Pancreas (tissue), 10 donors: ENCODE measurements at places on chromosomes 12 and 14. TPM values are rescaled to one million over a fixed set of nuclear protein-coding genes. Genes with fewer than 3 reads are reported as not detected.

GRCh38 chr14:71070169-71070568 lies 162.9 kb downstream of the PCNX1 start:
- H3K27me3 ChIP-seq, result no peaks in the 10 kb centered on the region
- no peak overlapping the region for H3K27ac ChIP-seq
- DNase-seq, result no peak
- no peaks in the 10 kb centered on the region for H3K36me3 ChIP-seq
- no peak overlapping the region for H3K4me3 ChIP-seq

DNA sequence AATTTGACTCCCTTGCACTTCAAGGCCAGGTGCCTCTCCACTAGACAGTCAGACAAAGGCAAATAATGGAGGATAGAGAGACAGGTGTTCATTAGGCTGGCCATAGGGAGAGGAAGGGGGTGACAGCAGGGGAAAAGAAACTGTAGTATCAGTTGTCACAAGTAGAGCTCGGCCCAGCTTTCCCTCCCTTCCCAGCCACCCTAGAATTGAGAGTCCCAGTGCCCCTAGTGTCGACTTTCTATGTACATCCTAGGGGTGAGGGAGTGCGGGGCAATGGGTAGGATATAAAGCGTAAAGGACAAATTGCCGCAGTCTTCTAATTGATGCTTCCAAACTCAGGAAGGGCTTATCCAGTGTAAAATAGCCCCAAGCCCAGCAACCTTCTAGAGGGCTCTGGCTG lies 39.0 kb downstream of the BAZ2A start:
- H3K4me1 ChIP-seq, result no peaks in the 10 kb centered on the region
- no peaks in the 10 kb centered on the region for H3K36me3 ChIP-seq
- no peak overlapping the region for H3K4me3 ChIP-seq
- no peak for DNase-seq
- no peaks in the 10 kb centered on the region for H3K27me3 ChIP-seq
- no peak overlapping the region for H3K27ac ChIP-seq

Gene CCDC38
- not detected for total RNA-seq

- H3K27me3 ChIP-seq, result no peaks in the 10 kb centered on the region
- H3K4me3 ChIP-seq, result no peak overlapping the region
- no peak overlapping the region for H3K27ac ChIP-seq
- no peaks in the 10 kb centered on the region for H3K4me1 ChIP-seq
Observed at GRCh38 chr12:106032623-106032925, 106.2 kb downstream of the NUAK1 start.

Gene EPYC
- not detected for total RNA-seq

DNA sequence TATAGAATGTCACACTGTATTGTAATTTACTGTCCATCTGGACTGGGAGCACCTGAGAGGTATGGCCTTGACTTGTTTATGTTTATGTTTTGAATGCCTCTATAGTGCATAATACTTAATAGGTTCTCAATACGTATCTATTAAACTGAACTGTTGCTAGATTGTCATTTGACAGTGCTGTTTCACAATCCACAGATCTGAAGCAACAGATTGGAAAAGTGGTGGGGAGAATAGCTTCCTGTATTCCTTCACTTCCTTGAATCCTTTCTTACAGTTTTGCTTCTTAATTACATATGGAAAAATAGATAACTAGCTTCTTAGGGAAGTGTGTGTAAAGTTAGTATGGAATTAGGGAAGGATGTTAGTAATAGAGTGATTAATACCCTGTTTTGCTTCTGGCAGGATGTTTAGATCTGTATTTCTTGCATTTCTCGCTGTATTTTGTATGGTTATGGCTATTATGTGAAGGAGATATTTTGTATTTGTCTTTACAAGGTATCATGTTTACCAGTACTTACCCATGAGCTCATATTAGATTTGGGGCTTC lies 4.5 kb downstream of the CNOT2 start:
- no peaks in the 10 kb centered on the region for H3K36me3 ChIP-seq
- H3K27ac ChIP-seq, result no peak overlapping the region
- H3K27me3 ChIP-seq, result no peaks in the 10 kb centered on the region
- no peak for DNase-seq

DNA sequence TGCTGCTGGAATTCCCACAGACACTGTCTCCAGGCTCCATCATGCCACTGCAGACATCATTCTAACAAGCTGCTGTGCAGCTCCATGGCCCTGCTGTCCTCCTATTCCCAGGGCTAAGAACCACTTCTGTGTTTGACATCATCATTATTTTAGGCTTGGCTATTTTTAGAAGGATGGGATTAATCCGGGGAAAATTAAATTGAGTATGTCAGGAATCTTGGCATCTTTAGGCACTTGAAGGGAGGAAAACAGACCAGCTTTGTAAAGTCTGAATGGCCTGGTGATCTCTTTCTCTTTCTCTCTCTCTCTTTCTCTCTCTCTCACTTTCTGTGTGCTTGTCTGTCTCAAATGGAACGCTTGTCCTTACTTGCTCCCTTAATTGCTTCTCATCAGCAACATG lies 568.3 kb upstream of the FLRT2 start:
- H3K36me3 ChIP-seq, result no peaks in the 10 kb centered on the region
- H3K4me1 ChIP-seq, result no peaks in the 10 kb centered on the region
- H3K27ac ChIP-seq, result no peak overlapping the region
- H3K4me3 ChIP-seq, result no peak overlapping the region
- DNase-seq, result no peak

Gene PMCH
- total RNA-seq, result not detected

Gene DTX1
- total RNA-seq, result 7.8 TPM

Gene TCL1B
- total RNA-seq, result not detected

- H3K36me3 ChIP-seq, result no peaks in the 10 kb centered on the region
- no peak overlapping the region for H3K27ac ChIP-seq
- H3K4me1 ChIP-seq, result peaks cover 7% of the 10 kb centered on the region
- DNase-seq, result no peak
- no peaks in the 10 kb centered on the region for H3K27me3 ChIP-seq
- no peak overlapping the region for H3K4me3 ChIP-seq
Observed at GRCh38 chr14:99435327-99435726, 45.3 kb downstream of the SETD3 start.

DNA sequence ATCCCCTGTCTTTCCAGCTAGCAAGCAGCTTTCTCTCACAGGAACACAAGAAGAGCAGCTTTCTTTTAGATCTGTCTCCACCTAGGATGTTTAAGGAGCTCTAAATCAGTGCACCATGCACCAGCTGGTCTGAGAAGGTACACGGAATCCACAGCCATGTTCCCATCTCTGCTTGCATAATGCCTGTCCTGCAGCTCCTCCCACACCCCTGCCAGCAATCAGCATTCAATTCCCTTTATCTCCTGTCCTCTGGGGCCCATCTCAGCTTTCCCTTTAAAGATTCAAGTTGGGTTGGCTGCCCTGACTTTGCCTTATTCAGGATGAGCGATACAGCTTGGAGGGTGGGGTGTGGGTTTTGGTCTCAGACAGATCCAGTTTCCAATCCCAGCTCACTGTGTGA lies 826.3 kb downstream of the BCL11B start:
- no peak overlapping the region for H3K4me3 ChIP-seq
- H3K27me3 ChIP-seq, result no peaks in the 10 kb centered on the region

GRCh38 chr14:54478636-54479215 lies 10.1 kb downstream of the GMFB start:
- DNase-seq, result no peak
- no peak overlapping the region for H3K27ac ChIP-seq
- no peaks in the 10 kb centered on the region for H3K27me3 ChIP-seq
- no peak overlapping the region for H3K4me3 ChIP-seq

Gene CCDC198
- 20.9 TPM for total RNA-seq

- H3K36me3 ChIP-seq, result no peaks in the 10 kb centered on the region
- DNase-seq, result no peak
- no peaks in the 10 kb centered on the region for H3K4me1 ChIP-seq
- H3K4me3 ChIP-seq, result no peak overlapping the region
- no peak overlapping the region for H3K27ac ChIP-seq
Observed at GRCh38 chr12:42630314-42630713, 40.8 kb upstream of the PRICKLE1 start.

DNA sequence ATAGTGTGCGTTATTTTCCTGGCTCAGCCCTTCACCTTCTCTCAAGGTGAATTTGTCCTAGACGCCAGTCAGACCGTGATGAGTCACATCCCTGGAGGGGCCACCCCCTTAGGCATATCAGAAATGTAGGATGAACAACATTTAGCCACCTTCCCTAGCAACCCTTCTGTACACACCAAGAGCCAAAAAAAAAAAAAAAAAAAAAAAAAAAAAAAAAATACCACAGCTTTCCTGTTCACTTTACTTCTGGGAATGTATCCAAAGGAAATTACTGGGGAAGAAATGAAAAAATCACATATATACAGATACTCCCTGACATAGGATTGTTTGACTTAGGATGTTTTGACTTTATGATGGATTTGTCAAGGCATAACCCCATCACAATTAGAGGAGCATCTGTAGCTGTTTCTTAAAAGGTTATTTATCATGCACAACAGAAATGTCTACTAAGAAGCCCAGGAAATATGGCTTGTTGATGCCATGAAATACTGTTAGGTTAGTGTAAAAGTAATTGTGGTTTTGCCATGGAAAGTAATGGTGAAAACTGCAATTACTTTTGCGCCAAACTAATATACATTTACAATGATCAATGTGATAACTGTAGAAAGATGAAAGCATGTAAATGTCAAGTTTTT lies 68.2 kb upstream of the BDKRB2 start:
- H3K27ac ChIP-seq, result no peak overlapping the region
- H3K4me3 ChIP-seq, result no peak overlapping the region
- DNase-seq, result no peak
- no peaks in the 10 kb centered on the region for H3K4me1 ChIP-seq
- no peaks in the 10 kb centered on the region for H3K27me3 ChIP-seq
- H3K36me3 ChIP-seq, result no peaks in the 10 kb centered on the region

DNA sequence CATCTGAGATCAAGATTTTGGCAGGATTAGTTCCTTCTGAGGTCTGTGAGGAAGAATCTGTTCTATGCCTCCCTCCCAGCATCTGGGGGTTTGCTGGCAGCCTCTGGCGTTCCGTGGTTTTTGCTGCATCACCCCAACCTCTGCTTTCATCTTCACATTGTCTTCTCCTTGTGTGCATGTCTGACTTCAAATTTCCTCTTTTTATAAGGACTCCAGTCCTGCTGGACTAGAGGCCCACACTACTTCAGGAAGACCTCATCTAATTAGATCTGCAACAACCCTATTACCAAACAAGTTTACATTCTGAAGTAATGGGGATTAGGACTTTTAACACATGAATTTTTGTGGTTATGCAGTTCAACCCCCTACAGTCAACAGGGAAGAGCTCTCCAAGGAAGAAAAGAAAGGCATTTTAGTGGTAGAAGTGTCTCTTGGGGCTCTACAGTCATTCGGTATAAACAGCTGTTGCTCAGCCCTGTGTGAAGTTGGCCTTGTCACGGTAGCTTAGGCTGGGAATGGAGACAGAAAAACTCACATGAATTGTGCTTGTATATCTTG lies 89.7 kb downstream of the CAND1 start:
- H3K36me3 ChIP-seq, result no peaks in the 10 kb centered on the region
- no peak overlapping the region for H3K27ac ChIP-seq
- H3K4me1 ChIP-seq, result no peaks in the 10 kb centered on the region
- no peak overlapping the region for H3K4me3 ChIP-seq
- no peak for DNase-seq

Gene KLHL33
- total RNA-seq, result 0.29 TPM

DNA sequence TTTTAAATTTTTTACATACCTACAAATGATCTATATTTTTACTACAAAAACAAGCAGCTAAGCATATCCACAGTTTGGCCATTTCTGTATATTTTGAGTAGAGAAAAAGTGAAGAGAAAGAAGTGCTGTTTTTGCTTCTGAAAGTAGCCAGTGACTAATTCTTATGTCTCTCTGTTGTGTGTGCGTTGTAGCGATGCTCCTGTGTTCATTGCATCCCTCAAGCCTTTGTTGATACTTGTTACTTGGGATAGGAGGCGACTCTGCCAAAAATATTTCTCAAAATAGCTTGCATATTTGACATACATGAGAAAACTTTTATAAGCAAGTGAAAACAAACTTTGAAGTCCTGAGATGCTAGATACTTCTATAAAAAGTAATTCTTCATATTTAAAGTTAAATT lies 714.1 kb downstream of the FSCB start:
- H3K27me3 ChIP-seq, result no peaks in the 10 kb centered on the region
